Breast epithelium (tissue), 4 donors: ENCODE measurements at places on chromosomes 1 and 21. TPM values are rescaled to one million over a fixed set of nuclear protein-coding genes. Genes with fewer than 3 reads are reported as not detected.

Gene FCAMR
- total RNA-seq = not detected

Gene TCHHL1
- total RNA-seq = not detected

Gene TMEM54
- total RNA-seq = 94.8 TPM

Gene LMX1A
- not detected for total RNA-seq

Gene CELA3B
- total RNA-seq = not detected

Gene PLEKHA6
- total RNA-seq = 17.7 TPM

Gene BCL2L15
- 0.44 TPM for total RNA-seq

Gene LRRC7
- total RNA-seq = not detected

Gene GPR37L1
- total RNA-seq = not detected

Gene FCER1A
- 2.0 TPM for total RNA-seq

Gene RAB3B
- 1.3 TPM for total RNA-seq

Gene ERICH3
- under 0.01 TPM for total RNA-seq

Gene SPATA21
- total RNA-seq = not detected

Gene ELAPOR1
- total RNA-seq = 220 TPM

Gene SPEN
- 56.6 TPM for total RNA-seq

Gene AADACL3
- total RNA-seq = not detected

Gene AK5
- under 0.01 TPM for total RNA-seq

Gene MATN1
- total RNA-seq = not detected

Gene DAB1
- 0.59 TPM for total RNA-seq

Gene NR1I3
- total RNA-seq = not detected

Gene ORC1
- total RNA-seq = 0.33 TPM

Gene BCL10
- 16.5 TPM for total RNA-seq

Gene OR2T29
- not detected for total RNA-seq

Gene FAM78B
- total RNA-seq = 0.98 TPM

Gene FBLIM1
- 73.4 TPM for total RNA-seq

Gene GBP4
- 5.1 TPM for total RNA-seq

Gene FAM3B
- total RNA-seq = 10.5 TPM

Gene CCDC17
- total RNA-seq = 4.5 TPM

Gene TTC24
- total RNA-seq = not detected

Gene C1orf87
- total RNA-seq = not detected

Gene LCE3E
- not detected for total RNA-seq

Gene MROH7
- total RNA-seq = 0.66 TPM

Gene PTCH2
- 1.3 TPM for total RNA-seq

Gene KPRP
- total RNA-seq = not detected

Gene CAMK2N1
- total RNA-seq = 5.6 TPM

Gene RPE65
- total RNA-seq = 0.33 TPM

Gene TTC22
- 0.32 TPM for total RNA-seq

Gene HLX
- 5.0 TPM for total RNA-seq

Gene HTR1D
- not detected for total RNA-seq

Gene HCRTR1
- total RNA-seq = not detected

Gene RAB42
- total RNA-seq = 8.0 TPM

Gene SLC1A7
- total RNA-seq = not detected

Gene COL6A1
- 201 TPM for total RNA-seq

Gene S100A14
- total RNA-seq = 70.1 TPM

Gene CYP4X1
- total RNA-seq = 32.6 TPM

Gene HFM1
- 0.48 TPM for total RNA-seq

Gene CLEC20A
- total RNA-seq = not detected

Gene TDRD10
- 5.6 TPM for total RNA-seq

Gene CRNN
- not detected for total RNA-seq

Gene DYNLT4
- 1.3 TPM for total RNA-seq

Gene MPZL1
- total RNA-seq = 86.8 TPM

Gene GJA9
- not detected for total RNA-seq

Gene SLC35F3
- total RNA-seq = 13.0 TPM

Gene NKAIN1
- total RNA-seq = 0.16 TPM
